ENCODE measurements at places on chromosomes 6 and 20.

- no peak for DNase-seq
Measured at GRCh38 chr6:96304997-96305396, 216.6 kb upstream of the UFL1 start.

- DNase-seq: no peak
Measured at GRCh38 chr20:21554985-21555384, 41.1 kb upstream of the NKX2-2 start.

- no peak for DNase-seq
Measured at GRCh38 chr6:25463441-25463840, 184.3 kb downstream of the CARMIL1 start.

DNA sequence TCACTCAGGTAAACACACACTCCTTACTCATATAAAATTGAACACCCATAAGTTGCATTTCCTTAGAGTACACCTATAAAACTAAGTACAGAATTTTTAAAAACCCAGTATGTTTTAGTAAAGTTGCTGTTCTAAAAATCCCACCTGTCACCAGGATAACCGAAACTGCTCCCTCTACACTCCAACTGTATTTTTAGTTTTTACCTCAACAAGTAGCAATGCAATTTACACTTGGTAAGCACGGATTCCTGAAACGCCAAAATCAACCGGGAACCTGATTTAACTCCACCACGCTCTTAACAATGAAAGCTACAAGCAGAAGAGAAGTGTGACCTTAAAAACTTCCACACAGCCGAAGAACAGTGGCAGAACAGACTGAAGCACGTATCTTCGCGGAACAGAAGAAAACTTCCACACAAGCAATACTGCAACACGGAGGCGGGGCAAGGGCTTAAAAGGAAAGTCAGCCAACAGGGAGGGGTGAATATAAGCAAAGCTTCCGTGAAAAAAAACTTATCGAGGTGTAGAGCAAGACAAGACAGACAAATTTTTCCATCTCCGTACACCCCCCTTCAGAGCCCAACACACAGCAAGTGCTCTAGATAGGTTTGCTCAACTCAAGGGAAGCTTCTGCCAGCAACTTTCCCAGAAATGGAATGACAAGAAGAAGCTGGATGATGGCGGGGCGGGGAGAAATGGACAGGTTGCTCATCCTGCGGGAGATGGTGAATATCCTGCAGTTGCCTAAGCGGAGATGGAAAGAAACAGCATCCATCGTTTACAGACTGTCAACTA, 1.4 kb downstream of the STAU1 start:
- peak; percentile 63 for DNase-seq

- no peak for DNase-seq
Measured at GRCh38 chr6:83086751-83087150, 19.3 kb downstream of the DOP1A start.

GRCh38 chr6:119986934-119987549, 637.5 kb upstream of the MAN1A1 start:
- no peak for DNase-seq

GRCh38 chr6:116158641-116159040, 32.7 kb upstream of the COL10A1 start:
- peak; percentile 26 for DNase-seq

GRCh38 chr6:108635505-108636226, 74.9 kb downstream of the FOXO3 start:
- no peak for DNase-seq

DNA sequence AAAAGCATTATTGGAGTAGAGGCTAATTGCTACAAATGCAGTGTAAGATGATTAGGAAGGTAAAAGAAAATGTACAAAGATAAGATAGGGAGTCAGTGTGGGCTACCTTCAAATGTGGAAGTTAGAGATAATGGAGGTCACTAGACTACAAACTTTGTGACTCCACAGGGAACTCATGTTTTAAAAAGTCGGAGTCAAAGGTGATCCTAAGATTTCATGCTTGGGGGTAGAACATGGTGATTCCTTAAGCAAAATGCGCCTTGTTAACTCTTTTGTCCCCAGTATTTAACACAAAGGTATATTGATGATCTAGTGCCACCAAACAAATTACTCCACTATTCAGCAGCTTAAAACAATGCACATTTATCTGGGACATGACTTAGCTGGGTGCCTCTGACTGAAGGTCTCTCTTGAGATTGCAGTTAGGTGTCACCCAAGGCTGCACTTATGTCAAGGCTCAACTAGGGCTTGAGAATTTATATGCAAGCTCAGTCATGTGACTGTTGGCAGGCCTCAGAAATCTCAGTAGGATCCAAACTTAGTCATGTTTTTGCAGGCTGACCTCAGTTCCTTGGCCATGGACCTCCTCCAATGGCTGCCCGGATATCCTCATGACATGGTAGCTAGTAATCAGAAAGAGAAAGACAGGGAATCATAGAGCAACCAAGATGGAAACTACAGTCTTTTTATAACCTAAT, 11.4 kb upstream of the SNX9 start:
- no peak for DNase-seq

DNA sequence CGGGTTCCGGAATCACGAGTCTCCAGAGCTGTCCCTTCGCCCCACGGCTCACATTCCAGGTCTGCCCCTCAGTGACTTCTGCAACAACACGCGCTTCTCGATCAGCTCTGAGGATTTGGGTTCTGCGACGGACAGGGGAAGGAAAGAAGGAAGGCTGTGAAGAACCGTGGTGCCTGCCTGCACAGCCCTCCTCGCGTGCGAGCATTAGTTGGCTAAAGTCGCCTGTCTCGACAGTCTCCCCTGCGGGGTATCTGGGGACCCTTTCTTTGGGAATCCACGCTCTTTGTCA, 23.1 kb downstream of the VPS52 start:
- DNase-seq: peak; percentile 64

DNA sequence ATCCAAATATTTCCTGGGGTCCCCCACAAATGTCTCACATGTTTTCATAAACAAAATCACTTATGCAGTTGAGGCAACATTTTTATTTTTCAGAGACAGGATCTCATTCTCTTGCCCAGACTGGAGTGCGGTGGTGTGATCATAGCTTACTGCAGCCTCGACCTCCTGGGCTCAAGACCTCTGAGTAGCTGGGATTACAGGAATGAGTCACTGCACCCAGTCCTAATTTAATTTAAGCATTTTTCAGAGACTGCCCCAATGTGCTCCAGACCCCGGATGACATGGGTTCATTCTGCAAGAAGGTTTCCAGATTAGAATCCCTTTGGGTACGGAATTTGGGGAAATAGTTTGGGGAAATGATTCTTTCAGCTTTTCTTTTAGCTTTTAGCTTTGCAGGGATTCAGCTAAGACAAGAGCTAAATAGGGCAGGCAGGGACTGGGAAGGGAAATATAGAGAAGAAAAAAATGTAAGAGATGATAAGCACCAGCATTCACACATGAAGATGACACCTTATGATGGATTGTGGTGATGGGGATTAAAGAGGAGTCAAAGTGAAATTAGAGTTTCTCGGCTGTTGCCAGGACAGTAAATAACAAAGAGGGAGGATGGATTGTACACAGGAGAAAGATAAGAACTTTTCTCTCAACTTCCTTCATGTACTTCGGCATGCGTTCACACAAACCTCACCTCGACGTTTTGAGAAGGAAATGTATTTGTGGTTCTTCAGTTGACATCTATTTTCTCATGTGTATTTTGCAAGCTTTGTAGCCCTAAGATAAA, 169.4 kb upstream of the TAB2 start:
- DNase-seq: no peak

All from cardiac fibroblast (primary cell).